ENCODE measurements at places on chromosomes 7 and 10.

- DNase-seq, result no peak
Measured at GRCh38 chr7:108090791-108091460, 39.2 kb downstream of the LAMB4 start.

- DNase-seq, result no peak
Measured at GRCh38 chr7:23347033-23347681, 48.0 kb downstream of the MALSU1 start.

GRCh38 chr7:6630007-6630849, 6.9 kb upstream of the ZNF316 start:
- DNase-seq, result no peak

GRCh38 chr7:80603940-80604339, 34.5 kb upstream of the CD36 start:
- DNase-seq, result no peak

DNA sequence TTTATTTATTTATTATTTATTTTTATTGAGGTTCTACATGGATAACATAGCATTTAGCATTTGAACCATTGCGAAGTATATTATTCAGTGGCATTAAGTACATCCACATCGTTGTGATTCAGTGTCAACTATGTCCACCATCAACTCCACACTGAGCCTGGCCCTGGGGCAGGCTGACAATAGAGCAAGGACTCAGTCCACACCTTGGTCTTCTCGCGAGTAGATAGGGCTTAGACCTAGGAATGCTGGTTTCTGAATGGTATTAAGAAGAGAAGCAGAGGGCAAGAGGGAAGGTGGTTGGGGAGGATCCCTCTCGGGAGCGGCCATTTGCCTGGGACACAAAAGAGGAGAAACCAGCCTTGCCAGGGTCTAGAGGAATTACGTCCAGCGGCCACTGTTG, 599.2 kb upstream of the MGMT start:
- no peak for DNase-seq

- DNase-seq, result no peak
Measured at GRCh38 chr7:78395298-78396036, 596.9 kb downstream of the PHTF2 start.

GRCh38 chr7:20114468-20114867, 102.7 kb downstream of the MACC1 start:
- no peak for DNase-seq

GRCh38 chr7:2079332-2080059, 153.2 kb downstream of the MAD1L1 start:
- no peak for DNase-seq

DNA sequence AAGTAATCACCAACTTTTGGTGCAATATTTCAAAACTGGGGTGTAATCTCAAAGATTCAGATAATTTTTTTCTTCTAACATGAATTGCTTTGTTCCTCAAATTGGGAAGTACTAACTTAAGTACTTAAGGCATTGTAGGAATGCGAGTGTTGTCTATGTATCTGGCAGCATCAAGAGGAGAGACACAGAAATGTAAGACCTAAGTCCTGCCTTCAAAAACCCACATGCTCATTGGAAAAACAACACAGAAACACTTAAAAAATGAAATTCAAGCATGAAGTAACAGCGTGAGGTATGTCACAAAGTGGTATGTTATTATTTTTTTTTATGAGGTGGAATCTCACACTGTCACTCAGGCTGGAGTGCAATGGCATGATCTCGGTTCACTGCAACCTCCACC, 288.5 kb downstream of the ZEB1 start:
- DNase-seq, result no peak

GRCh38 chr7:50826371-50827172, 43.9 kb upstream of the GRB10 start:
- no peak for DNase-seq

DNA sequence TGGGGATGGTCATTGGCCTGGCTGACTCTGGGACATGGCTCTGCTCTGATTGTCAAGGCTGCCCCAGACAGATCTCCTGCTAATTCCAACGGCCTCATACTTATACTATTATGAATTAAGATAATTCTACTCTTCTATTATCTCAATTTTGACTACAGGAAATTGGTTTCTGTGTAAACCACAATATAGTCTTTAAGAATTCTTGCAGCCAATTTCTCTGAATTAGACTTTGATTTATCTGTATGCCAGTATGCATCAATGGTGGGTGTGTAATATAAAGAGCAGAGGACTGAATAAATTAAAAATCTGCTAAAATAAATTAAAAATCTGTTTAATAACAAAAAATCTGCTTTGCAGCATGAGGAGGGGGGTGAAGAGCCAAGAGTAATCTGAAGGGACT, 27.0 kb downstream of the HIBADH start:
- no peak for DNase-seq

DNA sequence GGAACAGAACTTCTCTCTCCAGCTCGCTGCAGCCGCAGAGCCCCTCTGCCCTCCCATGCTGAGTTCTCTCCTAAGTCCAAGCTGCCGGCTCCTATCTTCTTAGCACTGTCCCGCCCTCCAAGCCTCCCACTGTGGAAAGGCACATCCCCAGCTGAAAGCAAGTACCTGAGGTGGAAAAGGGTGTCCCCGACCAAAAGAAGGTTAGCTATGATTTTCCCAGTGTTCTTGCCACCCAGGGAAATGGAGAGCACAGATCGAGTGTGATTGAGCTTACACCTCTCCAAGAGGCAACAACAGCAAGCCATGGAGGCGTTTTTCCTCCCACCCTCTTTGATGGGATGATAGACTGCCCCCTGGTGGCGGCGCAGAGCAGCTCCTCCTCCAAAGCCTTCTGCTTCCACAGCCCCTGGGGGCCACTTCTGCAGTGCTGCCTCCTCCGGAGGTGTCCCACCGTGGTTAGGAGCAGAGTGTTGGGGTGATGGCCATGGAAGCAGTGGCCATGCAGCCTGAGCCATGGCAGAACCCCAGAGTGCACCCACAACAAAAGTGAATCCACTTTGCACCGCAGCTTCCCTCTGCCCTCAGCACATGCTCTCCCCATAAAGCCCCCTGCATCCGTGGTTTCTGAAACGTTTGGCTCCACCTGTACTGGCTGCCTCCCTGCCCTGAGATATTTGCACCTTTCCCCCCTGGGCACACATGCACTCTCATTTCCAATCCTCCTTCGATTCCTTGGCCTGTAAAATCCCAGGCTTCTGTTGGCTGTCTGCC, 143.1 kb upstream of the STK17A start:
- peak; percentile 31 for DNase-seq

DNA sequence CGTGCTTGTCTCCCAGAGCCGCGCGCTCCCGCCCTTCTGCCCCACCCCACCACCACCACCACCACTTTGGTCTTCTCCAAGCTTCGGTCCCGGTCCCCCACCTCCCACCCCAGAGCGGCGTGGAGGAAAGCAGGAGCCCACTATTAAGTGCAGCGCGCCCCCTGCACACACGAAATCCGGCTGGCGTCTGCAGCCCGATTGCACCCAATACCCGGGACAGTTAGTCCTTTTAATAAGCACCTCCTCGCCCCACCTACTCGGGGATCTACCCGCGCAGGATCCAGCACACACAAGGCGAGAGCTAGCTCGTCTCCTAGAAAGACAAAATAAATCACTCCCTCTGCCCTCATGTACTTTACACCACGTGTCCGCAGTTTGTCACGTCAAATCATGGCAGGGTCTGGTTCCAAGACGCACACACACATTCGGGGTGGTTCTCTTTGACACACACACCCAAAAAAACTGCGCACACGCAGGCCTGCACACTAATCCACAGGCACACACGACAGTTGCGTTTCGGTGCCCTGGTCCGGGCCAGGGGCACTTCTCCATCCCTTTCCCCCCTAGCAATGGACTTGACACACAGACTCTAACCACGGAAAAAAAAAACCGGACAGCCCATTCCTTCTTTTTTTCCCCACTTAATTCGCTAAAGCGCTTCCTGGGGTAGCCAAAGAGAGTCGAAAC, 1.6 kb downstream of the SFMBT2 start:
- peak; percentile 27 for DNase-seq

DNA sequence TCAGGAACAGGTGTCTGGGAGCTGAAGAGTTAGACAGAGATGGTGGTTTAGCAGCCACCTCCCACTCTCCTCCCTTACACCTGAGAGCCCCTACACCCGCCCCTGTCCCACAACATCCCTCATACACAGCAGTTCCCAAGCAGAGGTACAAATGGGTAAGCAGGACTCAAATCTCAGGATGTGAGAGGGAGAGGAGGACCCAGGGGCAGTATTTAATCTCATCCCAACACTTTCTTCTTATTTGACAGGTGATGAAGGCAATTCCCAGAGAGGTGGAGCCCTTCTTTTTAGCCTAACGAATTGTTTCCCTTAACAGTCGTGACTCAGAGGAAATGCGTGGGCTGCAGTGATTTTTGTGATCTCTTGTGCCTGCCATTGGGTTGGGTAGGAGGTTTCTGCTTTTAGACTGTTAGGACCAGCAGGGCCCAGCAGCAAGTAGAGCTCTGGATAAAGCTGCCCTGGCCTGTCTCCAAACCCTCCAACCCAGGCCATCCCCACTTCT, 191.3 kb downstream of the HECW1 start:
- DNase-seq, result peak; percentile 30

DNA sequence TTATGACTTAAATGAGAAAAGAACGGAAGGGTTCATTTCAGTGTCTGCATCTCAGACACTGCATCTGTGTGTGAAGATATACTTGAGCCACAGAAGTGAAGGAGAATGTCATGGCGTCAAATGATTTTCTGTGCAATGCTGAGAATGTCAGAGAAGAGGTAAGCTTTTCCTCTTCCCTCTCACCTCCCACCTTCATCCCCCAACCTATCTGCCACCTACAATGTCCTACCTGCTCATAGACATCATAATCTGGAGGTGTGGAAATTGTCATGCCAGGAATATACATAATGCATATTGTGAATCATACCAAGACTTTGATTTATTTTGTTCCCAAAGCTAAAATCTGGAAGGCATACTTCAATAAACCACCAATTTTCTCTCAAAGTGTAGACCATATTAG, 53.7 kb downstream of the CTTNBP2 start:
- DNase-seq, result no peak

GRCh38 chr10:124882313-124882712, 59.6 kb upstream of the ZRANB1 start:
- no peak for DNase-seq

DNA sequence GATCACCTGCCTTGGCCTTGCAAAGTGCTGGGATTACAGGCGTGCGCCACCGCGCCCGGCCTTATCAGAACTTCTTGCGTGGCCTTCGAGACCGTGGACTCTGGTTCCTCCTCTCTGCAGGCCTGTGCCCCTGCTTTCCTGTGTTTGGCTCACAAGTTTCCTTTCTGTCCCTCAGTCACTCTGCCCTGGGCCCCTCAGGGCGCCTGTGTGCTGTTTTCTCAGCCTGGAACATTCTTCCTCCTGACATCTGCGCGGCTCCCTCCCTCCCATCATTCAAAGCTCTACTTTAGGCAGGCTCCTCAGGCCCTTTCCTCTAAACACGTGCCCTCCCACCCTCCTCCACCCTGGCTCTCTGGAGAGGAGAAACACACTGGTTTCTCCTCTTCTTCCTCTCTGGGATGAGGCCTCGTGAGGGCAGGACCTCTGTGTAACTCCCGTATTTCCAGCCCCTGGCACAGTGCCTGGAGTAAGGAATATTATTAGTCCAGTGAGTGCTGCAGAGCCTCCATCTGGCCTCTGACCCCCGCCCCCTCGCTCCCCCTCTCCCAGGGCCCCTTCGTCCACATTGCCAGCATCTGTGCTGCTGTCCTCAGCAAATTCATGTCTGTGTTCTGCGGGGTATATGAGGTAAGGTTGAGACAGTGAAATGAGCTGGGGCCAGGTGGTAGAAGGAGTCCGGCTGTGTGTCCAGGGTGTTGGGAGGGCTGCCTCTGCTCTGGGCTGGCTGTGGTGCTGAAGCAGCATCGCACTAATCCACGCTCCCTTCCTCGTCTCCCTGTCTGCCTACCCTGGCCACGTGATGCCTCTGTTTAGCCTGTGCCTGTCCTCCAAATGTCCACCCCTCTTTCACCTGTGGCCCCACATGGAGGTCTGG, 7.1 kb downstream of the CLCN1 start:
- DNase-seq, result no peak

GRCh38 chr10:31121757-31122577, 90.3 kb upstream of the ZNF438 start:
- DNase-seq, result no peak

- DNase-seq, result peak; percentile 42
Measured at GRCh38 chr10:119209035-119209735, 1.8 kb downstream of the GRK5 start.

GRCh38 chr10:69455006-69455763, 3.9 kb downstream of the TSPAN15 start:
- no peak for DNase-seq

DNA sequence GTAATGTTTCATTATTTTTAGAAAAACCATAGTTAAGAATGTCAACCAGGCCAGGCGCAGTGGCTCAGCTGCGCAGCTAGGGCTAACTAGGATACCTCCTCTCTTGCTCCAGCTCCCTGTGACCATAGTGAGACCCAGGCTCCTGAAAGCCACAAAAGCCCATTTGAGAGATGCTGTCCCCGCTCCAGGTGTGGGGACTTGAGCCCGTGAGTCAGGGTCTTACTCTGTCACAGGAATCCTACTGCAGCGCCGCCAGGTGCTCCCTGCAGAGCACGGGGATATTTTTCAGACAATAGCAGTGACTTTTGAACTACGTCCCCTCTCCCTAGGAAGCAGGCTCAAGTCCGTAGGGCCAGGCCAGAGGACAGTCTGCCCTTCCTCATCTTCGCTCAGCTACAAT, 75.6 kb upstream of the NRBF2 start:
- no peak for DNase-seq
